ENCODE measurements at places on chromosomes 7 and 10. TPM values are rescaled to one million over a fixed set of nuclear protein-coding genes. Genes with fewer than 3 reads are reported as not detected.

ASIC3 gene
- total RNA-seq, result 0.39 TPM

FGFBP3 gene
- total RNA-seq, result 1.2 TPM

GTF2IRD1 gene
- total RNA-seq, result 18.1 TPM

TRIM74 gene
- total RNA-seq, result not detected

GRID2IP gene
- 0.30 TPM for total RNA-seq

SORCS1 gene
- 1.9 TPM for total RNA-seq

HYAL4 gene
- total RNA-seq, result not detected

VPS26A gene
- 62.2 TPM for total RNA-seq

ENTPD1 gene
- total RNA-seq, result 26.0 TPM

OTUD1 gene
- 20.8 TPM for total RNA-seq

Measured in skin of body (tissue), 3 donors.